ENCODE measurements at places on chromosomes 6 and 20.
A peak's percentile ranks its signal among the peaks of the same experiment; 100 is the strongest.

GRCh38 chr6:157314705-157315321 is 8.5 kb downstream of the TMEM242 start:
- no peak for DNase-seq

GRCh38 chr20:14685183-14685582 is 347.8 kb upstream of the FLRT3 start:
- DNase-seq, result no peak

GRCh38 chr6:155261111-155261900 is 2.5 kb upstream of the CLDN20 start:
- DNase-seq, result no peak

DNA sequence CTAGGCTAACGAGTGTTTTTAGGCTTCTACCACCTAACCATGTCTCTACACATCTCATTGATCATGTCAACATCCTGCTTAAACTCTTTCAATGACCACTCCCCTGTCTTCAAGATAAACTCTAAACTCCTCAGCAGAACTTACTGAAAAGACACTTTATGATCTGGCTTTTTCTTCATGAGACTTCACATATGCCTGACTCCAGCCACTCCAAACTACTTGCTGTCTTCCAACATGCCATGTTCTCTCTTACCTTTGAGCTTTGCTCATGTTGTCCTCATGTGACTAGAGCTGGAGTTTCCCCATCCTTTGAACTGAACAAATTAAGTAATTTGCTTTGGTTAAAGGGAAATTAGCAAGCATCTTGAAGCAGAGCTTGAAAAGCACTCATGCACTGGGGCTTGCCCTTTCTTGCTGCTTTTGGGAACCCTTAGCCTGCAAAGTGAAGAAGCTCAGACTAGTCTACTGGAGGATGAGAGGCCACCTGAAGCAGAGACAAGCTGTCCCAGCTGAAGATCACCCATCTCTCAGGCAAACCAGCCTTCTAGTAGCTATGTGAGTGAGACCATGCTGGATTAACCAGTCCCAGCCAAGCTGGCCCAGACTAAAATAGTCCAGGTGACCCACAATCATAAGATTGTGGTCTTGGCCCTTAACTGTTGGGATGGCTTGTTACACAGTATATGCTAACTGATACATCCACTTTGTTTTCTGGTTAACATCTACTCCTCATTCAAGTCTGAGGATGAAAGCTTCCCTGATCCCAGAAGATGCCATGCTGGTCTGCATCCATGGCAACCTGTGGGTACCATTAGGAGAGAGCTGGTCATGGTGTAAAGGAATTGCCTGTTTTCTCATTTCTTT is 235.8 kb downstream of the GMPR start:
- DNase-seq, result no peak

DNA sequence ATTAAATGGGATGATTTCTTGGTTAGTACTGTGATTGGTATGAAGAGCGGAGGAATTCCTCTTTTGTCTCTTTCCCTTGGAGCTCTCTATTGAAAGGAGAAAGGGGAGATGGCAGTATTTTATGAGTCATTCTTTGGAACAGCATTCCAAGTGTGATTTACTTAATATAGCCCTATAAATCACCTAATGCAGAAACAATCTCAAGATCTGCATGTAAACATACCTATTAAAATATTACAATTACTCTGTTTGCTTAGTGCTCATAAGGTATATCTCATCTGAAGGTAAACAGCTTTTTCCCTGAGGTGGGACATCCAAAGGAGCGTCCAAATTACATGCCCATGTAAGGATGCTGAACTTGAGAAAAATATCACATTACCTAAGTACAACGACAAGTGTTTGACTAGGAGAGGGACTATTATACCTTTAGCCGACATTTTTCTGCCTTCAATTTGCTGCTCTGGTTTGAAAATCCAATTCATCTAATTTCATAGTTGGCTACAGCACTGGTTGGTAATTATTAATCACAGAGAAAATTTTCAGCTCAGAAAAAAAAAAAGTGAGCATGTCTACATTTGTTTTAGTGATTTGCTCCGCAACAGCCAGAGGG is 229.0 kb downstream of the FOXC1 start:
- no peak for DNase-seq

DNA sequence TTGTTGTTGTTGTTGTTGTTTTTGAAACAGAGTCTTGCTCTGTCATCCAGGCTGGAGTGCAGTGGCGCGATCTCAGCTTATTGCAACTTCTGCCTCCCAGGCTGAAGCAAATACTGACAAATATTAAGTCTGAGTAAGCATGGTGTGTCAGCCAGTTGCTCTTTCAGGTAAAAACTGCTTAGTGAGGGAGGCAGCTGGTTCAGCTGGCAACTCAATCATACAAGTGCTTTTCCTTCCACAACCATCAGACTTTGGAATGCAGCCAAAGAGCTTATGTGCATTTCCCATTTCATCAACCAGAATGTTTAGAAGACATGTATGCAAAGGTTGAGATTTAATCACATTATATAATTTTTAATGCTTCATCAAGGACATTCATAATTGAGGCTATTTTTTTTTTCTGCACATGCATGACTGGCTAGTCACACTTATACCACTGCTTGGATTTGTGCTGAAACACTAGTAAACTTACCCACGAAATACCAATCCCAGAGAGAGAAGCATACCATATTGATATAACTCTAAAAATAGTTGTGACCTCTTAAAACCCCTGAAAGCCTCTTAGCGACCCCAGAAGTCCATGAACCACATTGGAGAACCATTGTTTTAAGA is 56.0 kb downstream of the CLIC5 start:
- DNase-seq, result no peak

- no peak for DNase-seq
These were observed 683.0 kb downstream of the DHX35 start for GRCh38 chr20:39645131-39645530.

GRCh38 chr6:163260111-163260895 is 154.2 kb upstream of the QKI start:
- no peak for DNase-seq

GRCh38 chr6:37302086-37302686 is 44.2 kb upstream of the TMEM217 start:
- no peak for DNase-seq

- no peak for DNase-seq
These were observed 68.8 kb downstream of the UTRN start for GRCh38 chr6:144353871-144354314.

GRCh38 chr6:1593958-1594314 is 15.8 kb upstream of the FOXC1 start:
- DNase-seq, result peak; percentile 64

DNA sequence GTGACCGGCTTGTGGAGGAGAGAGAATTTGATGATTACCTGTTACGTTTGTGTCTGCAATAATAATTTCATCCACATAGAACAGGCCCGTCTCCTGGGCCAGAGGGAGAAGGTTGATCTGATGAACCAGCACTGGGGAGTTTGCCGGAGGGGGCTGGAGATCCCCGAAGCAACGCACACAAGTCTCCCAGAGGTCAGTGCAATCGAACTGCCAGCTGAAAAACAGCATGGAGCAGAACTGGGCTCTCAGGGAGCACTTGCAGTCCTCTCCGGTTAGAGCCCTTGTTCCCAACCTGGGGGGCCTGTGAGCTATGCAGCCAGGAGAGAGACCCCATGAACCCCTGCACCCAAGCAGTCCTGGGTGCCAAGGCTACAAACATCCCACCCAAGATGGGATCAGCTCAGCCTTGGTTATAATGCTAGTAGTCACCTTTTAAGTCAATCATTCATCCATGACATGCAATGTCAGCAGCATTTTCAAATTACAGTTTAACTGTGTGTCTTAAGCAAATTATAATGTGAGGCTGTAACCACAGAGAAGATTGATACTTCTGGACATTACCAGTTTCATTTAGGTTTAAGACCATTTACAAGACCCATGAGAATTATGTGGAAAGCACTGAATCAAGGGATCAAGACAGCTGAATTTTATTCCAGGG is 34.2 kb downstream of the PKHD1 start:
- DNase-seq, result no peak

GRCh38 chr20:22338140-22338708 is 246.1 kb downstream of the FOXA2 start:
- DNase-seq, result no peak

GRCh38 chr6:109449064-109449794 is 6.3 kb downstream of the MICAL1 start:
- DNase-seq, result no peak

DNA sequence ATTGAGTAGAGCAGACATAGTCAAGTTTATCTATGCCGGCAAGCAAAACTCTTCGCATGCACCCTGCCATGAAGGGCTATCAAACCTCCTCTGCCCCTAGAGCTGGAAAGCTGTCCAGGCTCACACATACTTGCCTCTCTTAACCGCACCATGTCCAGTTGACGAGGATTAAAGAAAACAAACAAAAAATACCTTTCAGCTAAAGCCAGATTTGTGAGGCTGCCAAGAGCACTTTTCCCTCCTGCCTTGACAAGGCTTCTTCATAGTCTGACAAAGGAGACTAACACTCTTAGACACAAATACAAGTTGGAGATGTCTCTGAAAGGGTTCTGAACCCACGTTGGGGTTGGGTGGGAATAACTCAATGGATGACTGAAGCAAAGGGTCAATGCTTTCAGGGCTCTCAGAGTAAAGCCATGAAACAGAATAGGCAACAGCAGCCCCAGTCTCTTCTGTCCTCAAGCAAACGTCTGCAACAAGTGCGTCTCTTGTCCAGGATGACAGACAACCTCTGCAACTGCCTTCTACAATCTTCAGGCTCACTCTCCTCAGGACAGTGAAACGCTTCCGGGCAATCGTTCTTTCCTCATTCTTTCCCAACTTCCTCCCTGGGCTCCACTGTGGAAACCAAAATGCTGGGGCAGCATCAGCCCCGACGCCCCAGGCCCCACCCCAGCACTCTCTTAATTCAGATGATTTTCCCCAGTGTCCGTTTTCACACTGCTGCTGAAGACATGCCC is 57.8 kb downstream of the AGPAT4 start:
- no peak for DNase-seq

DNA sequence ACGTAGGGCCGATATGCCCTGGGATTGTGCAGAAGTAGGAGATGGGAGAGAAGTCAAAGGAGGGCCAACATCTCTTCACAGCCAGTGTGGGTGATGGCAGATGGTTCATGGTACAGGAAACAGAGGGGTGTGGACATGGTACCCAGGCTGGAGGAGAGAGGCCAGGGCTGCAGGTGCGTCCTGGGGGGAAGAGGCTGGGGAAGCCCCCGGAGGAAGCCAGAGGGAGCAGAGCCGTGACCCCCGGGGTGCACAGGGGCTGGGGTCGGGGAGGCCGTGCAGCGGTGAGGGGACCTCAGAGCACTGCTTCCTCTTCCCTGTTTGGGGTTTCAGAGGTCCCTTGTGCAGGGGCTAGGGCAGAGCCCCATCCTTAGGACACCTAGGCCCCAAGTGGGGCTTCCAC is 11.2 kb upstream of the ZBTB46 start:
- DNase-seq, result no peak

DNA sequence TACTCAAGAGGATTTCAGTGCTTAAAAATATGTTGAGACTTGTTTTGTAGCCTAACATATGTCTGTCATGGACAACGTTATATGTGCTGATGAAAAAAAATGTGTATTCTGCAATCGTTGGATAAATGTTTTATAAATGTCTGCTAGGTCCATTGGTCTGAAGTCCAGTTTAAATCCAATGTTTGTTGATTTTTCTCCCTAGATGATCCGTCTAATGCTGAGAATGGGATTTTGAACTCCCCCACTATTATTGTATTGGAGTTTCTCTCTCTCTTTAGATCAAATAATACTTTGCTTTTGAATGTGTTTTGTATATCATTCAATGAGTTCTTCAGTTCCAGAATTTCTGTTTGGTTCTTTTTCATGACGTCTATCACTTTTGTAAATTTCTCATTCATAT is 44.9 kb downstream of the CYB5R4 start:
- no peak for DNase-seq

- no peak for DNase-seq
These were observed 84.1 kb downstream of the SRC start for GRCh38 chr20:37430044-37430443.

GRCh38 chr6:43149265-43149664 is 21.8 kb upstream of the SRF start:
- DNase-seq, result no peak

- no peak for DNase-seq
These were observed 117.2 kb upstream of the BACH2 start for GRCh38 chr6:90413867-90414266.

- DNase-seq, result no peak
These were observed 145.8 kb downstream of the TFAP2C start for GRCh38 chr20:56774873-56775272.

- DNase-seq, result no peak
These were observed 11.9 kb downstream of the CD40 start for GRCh38 chr20:46129955-46130481.

GRCh38 chr6:52640916-52641315 is 30.0 kb upstream of the TMEM14A start:
- no peak for DNase-seq

- no peak for DNase-seq
These were observed 175.7 kb downstream of the ALDH8A1 start for GRCh38 chr6:134774201-134774638.

- no peak for DNase-seq
These were observed 63.1 kb downstream of the GMPR start for GRCh38 chr6:16301511-16301910.

GRCh38 chr6:42777126-42777822 is 4.6 kb upstream of the BICRAL start:
- DNase-seq, result no peak

DNA sequence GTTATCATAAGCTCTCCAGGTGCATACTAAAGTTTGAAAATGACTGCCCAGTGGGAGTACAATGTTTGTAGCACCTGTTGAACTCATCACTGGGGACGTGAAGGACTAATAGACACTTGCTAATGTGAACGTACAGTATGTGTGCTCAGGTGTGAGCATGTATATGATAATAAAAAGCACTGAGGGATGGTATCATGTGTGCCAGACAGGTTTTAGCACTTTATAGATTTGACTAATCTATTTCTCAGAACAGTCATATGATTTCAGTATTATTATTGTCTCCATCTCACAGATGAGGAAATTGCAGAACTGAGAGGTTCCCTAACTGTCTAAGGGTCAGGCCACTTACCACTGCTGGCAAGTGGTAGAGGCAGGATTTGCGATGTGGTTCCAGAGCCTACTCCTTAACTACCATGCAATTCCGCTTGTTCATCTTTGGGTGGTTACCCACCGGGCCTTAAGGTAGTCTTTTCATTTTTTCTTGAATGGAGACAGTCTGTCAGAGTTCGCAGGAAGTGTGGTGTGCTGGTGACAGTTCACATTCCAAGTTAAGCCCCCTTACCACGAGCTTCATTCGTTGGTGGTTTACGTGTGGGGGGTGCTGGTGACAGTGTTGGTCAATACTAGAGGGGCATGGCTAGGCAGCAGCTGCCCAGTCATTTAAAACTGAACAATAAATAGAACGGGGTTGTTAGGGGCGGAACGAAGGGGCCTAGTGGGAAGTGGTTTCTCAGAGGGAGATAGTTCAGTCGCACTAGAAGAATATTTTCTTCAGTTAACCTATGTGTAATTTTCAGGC is 46.8 kb downstream of the RREB1 start:
- no peak for DNase-seq

- no peak for DNase-seq
These were observed 19.5 kb upstream of the NFATC2 start for GRCh38 chr20:51562027-51562331.

DNA sequence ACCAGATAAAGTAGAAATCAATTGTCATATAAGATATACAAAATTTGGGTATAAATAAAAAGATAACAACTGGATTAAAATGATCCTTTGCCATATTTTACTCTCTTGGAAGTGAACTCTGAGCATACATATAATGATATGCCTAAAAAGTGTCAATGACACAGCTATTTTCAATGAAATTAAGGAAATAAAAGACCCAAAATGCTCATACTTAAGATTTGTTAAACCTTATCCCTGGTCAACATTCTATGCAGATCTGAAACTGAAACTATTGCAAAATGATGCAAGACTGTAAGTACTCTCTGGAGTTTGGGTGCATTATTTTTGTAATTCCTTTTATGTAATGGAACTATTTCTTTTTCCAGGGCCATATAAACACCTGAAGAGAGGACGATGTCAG is 119.0 kb upstream of the SGK1 start:
- no peak for DNase-seq
